RPMI8226 (cell line): ENCODE measurements at places on chromosomes 7 and 10.

DNA sequence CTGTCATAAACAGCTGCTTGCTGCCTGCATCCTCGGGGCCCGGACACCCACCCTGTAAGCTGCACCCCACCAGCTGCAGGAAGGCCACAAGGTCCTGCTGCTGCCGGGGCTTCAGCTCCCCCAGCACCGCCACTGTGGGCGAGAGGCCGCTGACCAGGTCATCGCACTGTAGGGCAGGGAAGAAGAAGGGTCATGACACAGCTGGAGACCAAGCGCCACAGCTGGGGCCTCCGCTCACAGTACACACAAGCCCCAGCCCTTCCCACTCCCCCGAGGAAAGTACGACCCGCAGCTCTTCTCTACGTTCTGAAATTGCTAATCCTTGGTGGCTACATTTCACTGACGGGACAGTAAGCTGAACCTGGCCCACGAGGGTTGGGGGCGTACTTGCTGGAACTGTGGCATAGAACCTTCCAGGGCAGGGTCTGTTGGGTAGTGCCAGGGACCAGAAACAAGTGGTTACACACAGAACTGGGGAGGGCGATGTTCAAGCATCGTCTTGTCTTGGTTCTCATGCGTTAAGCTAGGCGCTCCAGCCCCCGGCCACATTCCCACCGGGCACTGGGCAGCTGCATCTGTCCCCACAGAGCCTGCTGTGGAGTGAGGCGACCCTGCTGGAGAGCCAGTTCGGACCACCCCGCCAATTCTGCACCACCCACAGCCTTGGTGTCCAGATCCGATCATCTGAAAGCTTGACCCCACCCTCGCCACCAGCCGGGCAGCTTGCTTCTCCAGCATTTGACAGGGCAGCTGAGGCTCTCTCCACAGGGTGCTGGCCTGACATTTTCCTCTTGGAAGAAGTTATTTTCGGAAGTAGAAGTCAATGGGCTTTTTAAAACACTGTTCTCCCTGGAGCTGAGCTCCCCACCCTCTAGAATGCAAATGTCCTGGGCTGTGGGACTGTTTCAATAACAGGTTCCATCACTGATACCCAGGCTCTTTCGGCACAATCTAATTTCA is 50.8 kb downstream of the GSDME start:
- DNase-seq, result no peak

DNA sequence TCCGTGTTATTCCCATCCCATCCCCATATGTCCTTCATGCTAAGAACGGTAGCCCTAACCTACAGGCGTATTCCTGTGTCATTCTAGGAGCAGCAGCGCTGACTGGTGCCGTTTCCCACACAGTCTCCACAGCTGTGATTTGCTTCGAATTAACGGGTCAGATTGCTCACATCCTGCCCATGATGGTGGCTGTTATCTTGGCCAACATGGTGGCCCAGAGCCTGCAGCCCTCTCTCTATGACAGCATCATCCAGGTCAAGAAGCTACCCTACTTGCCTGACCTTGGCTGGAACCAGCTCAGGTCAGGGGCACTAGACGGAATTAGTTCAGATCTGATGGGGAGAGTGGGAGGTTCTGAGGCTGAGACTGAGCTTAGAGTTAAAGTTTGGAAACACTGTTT is 20.7 kb downstream of the FAM131B start:
- no peak for DNase-seq

- DNase-seq, result peak; percentile 31
Observed at GRCh38 chr10:100327007-100327717, 2.9 kb downstream of the PKD2L1 start.

GRCh38 chr7:158447506-158448171 is 140.0 kb downstream of the PTPRN2 start:
- no peak for DNase-seq

GRCh38 chr7:39623732-39624441 is 515 bp downstream of the RALA start:
- DNase-seq, result peak; percentile 39

GRCh38 chr7:138338361-138338760 is 121.7 kb upstream of the TRIM24 start:
- DNase-seq, result no peak

GRCh38 chr7:46649876-46650275 is 728.8 kb upstream of the IGFBP3 start:
- DNase-seq, result no peak

GRCh38 chr7:96034940-96035727 is 262.8 kb downstream of the DYNC1I1 start:
- no peak for DNase-seq

- peak; percentile 74 for DNase-seq
Observed at GRCh38 chr7:92133737-92134270, 473 bp downstream of the CYP51A1 start.

GRCh38 chr7:105219771-105220160 is 169.0 kb downstream of the SRPK2 start:
- DNase-seq, result no peak

DNA sequence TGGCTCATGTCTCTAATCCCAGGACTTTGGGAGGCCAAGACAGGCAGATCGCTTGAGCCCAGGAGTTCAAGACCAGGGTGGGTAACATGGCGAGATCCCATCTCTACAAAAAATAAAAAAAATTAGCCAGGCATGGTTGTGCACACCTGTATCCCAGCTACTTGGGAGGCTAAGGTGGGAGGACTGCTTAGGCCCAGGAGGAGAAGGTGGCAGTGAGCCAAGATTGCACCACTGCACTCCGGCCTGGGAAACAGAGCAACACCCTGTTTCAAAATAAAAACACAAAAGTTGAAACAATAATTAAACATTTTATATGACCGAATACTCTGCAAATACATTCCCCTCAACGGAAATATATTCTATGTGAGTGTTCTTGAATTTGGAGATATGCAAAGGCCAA is 40.3 kb downstream of the JMJD1C start:
- DNase-seq, result no peak

GRCh38 chr7:2866601-2867000 is 22.5 kb upstream of the GNA12 start:
- DNase-seq, result no peak

- DNase-seq, result no peak
Observed at GRCh38 chr7:119562839-119563238, 710.1 kb upstream of the KCND2 start.

DNA sequence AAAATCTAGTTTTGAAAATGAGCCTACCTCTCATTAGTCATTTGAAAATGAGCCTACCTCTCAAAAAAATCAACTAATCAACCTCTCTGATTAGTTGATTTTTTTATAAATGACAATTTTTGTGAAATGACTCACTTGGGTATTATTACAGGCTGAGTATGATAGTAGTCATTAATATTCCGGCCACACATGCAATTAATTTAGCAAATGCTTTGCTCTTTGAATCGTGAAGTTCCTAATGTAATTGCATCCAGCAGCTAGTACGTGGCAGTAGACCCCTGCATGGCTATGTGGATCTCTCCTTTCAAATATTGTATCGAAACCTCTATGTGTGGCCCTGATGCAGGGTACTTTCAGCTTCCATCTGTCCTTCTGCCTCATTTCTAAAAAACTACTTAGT is 245.9 kb upstream of the PHYHIPL start:
- DNase-seq, result no peak

DNA sequence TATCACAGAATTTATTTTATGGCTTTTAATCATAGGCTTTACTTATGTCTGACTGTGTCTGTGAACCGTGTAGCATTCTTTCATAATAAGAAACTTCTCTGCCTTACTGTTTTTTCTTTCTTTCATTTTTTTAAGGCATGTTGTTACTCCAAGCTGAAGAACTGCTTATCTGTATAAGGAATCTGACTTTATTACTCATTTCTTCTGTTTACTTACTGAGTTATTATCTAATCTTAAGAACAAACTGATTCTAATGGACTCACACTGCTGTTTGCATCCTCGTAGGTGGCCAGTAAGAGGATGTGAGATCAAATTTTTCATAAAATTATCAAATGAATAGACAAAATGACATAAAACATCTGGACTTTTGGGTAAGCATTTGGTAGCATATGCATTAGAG is 54.7 kb upstream of the DNAJC1 start:
- no peak for DNase-seq

DNA sequence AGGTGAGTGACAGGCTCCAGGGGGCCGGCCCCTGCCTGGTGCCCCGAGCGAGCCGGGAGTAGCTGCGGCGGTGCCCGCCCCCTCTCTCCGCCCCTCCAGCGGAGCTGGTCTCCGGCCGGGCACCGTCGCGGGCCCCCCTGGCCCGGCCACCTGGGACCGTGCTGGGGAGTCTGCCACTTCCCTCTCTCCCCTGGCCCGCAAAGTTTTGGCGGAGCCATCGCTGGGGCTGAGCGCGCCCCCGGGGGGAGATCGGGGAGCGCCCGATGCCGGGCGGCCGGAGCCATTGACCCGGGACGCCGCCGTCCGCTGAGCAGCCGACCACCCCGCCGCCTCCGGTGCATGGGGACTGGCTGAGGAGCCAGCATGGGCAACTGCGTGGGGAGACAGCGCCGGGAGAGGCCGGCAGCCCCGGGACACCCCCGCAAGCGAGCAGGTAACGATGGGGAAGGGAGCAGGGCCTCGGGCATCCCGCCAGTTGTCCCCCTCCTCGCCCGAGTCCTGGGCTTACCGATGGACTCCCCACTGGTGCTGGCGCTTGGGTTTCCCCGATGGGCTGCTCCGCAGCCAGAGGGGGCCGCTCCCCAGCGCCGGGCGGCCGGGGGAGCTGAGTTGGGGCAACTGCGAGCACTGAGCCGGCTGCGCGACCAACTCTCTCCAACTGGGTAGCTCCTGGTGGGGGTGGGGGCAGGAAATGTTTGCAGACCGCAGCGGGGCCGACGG is at the start of gene UBTD1:
Gene UBTD1, plus strand, starts transcription at position 84 of the 720 bp plus-strand sequence. Its CDS starts 280 bp downstream, at position 364.
- no peak for DNase-seq
